ENCODE measurements at places on chromosomes 16 and 17.
A peak's percentile ranks its signal among the peaks of the same experiment; 100 is the strongest.

DNA sequence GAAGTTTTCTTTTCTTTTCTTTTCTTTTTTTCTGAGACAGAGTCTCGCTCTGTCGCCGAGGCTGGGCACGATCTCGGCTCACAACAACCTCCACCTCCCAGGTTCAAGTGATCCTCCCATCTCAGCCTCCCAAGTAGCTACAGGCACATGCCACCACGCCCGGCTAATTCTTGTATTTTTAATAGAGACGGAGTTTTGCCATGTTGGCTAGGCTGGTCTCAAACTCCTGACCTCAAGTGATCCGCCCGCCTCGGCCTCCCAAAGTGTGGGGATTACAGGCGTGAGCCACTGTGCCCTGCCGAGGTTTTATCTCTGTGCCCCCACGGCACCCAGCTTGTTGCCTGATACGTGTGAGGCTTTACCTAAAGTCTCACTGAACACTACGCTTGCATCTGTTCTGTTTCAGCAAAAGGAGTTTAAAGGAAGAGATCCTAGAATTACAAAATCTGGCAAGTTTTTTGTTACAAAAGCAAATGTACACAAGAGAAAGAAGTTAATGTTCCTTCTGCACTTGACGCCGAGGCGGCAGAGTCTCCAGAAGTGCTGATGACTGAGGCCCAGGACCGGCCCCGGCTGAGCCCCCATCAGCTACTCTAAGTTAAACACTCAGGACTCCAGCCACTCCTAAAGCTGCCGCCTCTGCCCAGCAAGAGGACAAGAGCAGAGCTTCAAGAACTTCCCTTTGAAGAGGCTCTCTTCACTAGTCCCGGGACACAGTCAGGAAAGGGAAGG lies 9.2 kb downstream of the ABCA3 start:
- DNase-seq, result no peak

DNA sequence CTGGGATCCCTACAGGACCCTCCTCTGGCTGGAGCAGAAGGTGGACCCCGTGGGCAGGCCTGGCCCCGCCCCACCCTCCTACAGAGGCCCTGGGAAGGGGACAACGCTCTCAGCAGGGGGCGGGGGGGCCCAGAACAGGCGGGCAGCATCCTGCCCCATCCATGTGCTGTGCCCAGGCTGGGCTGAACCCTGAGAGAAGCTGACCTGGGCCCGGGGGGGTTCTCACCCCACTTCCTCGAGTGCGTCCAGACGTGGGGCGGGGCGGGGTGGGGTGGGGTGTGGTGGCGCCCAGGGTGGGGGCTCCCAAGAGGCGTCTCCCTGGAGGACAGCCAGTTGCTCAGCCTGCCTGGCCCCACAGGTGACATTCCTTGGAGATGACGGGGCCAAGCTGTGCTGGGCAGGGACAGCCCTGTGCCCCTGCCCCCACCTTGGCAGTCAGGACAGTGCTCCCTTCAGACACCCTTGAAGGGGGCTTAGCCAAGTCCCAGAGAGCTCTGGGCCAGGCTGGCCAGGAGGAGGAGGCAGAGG lies 390 bp upstream of the UNC13D start:
- no peak for DNase-seq

DNA sequence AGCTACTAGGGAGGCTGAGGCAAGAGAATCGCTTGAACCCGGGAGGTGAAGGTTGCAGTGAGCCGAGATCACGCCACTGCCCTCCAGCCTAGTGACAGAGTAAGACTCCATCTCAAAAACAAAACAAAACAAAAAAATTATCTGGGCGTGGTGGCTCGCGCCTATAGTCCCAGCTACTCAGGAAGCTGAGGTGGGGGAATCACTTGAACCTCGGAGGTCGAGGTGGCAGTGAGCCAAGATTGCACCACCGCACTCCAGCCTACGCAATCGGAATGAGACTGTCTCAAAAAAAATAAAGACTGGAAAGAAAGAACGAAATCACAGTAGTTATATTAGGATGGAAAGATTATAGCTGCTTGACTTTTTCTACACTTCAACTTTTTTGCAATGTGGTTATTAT lies 18.9 kb downstream of the COG1 start:
- DNase-seq, result peak; percentile 48

GRCh38 chr16:31461201-31461920 lies 2.1 kb downstream of the ARMC5 start:
- DNase-seq, result no peak
